NCI-H510A treated with DMSO at 0.1 percent for 48 hours (cell line): ENCODE measurements at places on chromosomes 5 and 9.

GRCh38 chr5:135156337-135156714 is 122.3 kb upstream of the PITX1 start:
- no peak for DNase-seq

- no peak for DNase-seq
Measured at GRCh38 chr5:60538955-60539866, 160.8 kb downstream of the DEPDC1B start.

GRCh38 chr9:14618836-14619420 is 74.3 kb downstream of the ZDHHC21 start:
- DNase-seq: no peak

DNA sequence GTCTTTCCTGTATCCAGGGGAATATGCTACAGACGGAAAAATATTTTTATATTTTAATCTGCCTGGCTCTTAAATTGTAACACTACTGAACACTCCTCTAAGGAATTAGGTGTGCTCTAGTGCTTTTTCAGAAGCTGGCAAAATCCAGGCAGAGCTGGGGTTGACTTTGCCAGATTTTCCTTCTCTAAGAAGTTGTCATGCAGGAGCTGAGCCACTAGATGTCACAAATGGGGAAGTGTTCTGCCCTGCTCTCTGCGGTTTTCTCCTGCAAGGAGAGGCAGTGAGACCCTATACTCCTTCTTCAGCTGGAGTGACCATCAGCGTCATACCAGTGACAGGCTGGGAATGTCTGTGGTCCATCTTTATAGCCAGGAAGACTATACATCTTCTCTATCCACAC is 112.5 kb downstream of the HAPLN1 start:
- DNase-seq: peak; percentile 63

DNA sequence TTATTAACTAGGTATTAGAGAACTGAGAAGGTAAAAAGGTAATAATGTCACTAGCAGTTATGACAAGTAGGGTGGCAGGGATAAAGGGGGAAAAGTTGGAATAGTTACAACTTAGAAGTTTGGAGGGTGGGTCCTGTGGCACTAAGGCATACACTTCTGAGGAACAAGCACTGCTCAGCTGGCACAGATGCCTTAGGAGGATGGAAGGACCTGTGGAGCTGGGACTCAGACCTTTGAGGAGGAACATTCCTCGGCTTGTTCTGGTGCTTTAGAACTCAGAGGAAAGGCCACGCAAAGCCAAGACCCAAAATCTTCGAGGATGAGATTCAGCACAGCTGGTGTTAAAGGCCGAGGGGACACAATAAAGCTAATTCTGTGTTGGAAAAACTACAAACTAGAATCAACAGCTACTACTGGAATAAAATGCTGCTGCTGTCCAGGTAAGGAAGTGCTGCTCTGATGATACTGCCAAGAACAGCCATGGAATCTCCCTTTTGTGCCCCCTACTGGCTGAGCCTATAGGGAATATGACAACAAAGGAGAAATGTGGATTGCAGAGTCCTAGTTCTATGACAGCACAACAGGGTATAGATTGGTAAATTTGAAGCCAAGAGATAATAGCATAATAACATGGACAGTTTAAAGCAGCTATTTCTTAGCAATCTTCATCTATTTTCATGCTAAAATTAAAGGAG is 126.7 kb downstream of the SLC25A46 start:
- no peak for DNase-seq

DNA sequence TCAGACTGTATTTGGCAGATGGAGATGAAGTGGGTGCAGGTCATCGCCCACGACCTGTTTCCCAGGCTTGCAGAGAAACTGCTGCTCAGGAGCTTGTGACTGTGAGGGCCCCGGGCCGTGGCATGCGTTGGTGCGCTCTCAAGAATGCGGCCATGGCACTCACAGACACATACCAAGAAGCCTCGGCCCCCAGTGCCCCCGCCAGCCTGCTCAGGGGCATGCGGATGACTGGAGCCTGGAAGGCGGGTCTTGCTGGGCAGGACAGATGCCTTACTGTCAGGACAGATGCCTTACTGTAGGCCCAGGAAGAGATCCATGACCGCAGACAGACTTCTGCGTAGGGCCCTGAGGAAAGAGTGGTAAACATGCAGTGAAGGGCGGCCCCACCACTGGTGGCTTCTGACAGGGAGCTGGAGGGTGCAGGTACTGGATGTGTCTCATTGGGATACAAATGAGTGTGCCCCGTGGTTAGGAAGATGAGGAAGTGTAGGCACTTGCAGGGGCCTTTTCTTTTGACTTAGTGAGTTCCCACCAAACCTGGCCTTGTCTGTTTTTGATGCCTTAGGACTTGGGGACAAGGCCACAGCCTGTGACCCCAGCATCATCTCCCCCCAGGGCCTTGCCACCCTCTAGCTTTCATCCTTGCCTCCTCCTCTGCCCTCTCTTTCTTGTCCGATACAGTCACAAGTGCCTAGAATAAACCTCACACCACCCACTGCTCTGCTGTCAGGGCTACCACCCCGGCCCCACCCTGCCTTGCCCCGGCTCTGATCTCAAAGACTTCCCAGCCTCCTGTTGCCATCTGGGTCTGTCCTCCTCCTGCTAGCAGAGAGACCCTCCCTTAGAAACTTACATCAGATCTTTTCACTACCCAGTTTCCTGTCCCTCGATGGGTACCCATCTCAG is 68.8 kb upstream of the ABL1 start:
- DNase-seq: no peak

GRCh38 chr5:43155394-43156096 is 34.8 kb downstream of the ZNF131 start:
- no peak for DNase-seq

DNA sequence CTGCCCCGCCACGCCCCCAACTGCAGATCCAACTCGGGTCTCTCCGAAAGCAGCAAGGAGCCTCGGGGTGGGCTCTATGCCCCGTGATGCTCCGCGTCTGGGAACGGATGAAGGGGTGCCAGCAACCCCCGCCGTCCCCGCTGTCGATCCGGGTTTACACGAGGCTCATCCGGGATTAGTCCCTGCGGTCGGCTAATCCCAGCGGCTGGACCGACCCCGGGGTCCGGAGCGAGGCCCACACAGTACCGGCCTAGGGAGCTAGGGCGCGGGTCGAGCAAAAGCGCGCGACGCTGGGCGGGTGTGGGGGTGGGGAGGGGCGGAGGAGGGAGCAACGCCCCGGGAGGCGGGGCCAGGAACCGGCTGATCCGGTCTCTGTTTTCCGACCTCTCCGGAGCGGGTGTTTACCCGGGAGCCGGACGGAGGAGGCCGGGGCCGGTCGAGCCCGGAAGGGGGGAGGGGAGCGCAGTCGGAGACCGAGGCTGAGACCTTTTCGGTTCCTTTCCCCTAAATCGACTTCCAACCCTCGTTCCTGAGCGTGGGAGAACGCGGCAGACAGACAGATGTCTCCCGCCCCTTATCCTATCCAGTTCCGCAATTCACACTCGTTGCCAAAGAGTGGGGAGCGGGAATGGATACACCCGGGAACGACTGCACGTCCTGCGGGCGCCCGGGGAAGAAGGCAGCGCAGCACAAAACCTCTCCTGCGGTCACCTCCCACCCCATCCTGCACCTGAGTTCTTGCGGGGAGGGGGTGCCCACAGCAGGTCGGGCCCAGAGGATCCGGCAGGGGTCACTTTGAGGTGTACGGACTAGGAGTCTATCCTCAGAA is 28.6 kb downstream of the PCDH1 start:
- DNase-seq: peak; percentile 56

GRCh38 chr9:125509476-125509875 is 197.5 kb downstream of the MAPKAP1 start:
- no peak for DNase-seq

GRCh38 chr9:14650596-14650995 is 42.6 kb downstream of the ZDHHC21 start:
- no peak for DNase-seq
